ENCODE measurements at places on chromosomes 16 and 17.

- DNase-seq, result no peak
Measured at GRCh38 chr17:80791758-80792284, 199.8 kb upstream of the CHMP6 start.

DNA sequence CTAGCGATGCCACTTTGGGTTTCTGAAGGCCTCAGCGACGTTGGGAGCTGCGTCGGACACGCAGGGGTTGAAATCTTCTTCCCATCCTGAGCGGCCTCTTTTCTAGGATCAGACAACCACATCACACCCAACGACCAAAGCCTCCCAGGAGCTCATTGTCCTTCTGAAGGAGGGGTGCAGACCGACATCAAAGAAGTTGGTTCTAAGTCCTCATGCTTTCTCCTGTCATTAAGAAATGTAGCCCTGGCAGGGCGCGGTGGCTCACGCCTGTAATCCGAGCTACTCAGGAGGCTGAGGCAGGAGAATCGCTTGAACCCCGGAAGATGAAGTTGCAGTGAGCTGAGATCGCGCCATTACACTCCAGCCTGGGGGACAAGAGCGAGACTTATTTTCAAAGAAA is 1681.9 kb downstream of the TP53TG3F start:
- no peak for DNase-seq

DNA sequence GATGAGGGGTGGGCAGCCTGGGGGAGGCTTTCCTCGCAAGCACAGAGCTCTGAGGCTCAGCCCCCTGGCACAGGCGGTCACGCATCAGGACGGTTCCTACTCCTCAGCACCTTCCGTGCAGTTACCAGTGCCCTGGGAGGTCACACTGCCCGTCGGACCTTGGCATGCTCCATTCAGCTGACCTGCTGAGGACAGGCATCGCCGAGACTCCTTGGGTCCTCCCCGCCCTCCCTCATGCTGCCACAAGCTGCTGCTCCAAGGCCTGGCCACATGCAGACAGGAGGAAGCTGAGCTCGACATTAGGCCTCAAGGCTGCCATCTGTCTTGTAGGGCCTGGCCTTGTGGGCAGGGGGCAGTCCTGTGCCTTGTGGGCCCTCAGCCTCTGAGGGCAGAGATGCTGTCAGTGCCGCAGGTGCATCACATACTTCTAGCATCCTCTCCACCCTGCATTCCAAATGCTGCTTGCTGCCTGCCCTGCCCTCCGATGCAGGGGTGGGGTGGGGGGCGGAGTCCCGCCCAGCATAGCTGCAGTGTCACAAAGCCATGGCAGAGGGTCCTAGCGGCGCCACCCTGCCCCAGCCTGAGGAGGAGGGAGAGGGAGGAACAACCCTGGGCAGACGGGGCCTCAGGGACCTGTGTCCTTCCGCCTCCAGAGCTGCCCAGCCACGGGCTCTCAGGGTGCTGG is 9.3 kb downstream of the C16orf90 start:
- no peak for DNase-seq

DNA sequence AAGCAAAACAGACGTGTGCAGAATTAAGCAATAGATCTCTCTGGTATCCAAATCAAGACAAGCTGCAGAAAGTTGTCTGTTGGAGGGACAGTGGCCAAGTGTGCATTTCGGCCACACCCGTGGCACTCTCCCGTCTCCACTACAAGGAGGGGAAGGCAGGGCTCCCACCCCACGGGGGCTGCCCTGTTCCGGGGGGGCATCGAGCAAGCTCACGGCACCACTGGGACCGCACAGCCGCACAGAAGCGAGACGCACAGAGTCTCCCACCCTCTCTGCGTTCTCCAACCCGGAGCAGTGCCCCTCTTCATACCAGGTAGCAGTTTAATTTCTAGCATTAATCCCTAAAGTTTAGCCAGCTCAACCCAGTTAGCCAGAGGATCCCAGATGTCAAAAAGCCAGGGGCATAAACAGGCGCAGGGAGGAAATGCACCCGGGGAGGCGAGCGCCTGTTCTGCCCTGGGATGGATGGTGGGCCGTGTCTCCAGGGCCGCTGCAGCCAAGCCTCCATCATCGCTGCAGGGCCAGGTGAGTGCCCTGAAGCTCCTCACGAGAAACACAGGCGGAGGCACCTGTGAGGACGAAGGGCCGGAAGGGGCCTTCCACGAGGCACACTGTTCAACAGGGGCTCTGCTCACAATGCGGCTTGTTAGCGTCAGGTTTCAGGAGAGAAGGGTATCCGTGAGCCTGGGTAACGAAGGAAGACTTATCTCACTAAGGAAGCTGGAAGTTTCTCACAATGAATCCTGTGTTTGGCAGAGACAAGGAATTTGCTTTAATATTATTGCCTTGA is 42.1 kb upstream of the METRNL start:
- no peak for DNase-seq

DNA sequence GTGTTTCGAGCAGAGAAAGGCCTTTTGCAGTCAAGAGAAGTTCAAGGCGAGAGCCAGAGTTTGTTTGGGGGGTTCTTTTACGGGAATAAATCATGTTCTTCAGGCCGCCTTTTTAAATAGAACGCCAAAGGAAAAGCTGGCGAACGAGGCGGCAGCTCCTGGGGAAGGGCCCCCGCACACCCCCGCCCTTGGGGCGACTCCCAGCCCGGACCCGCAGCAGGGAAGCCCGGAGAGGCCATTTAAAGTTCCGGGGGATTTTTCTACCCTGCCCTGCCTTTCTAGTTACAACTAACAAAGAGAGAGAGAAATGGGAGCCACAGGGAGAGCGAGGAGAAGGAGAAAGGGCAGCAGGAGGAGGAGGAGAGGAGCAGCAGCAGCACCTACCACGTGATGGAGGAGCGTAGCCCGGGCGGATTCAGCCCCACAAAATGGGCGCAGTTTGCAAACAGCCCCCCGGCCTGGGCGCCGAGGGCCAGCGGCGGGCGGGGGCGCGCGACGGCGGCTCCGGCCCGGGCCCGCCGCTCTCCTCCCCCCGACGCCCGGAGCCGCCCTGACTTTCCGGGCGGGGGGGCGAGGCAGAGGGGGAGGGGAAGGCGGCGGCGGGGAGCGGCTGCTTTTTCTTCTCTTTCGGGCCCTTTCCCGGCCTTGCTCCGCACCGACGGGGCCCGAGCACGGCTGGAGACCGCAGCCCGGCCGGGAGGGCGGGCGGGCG is 634 bp downstream of the KANSL1 start:
- DNase-seq, result peak; percentile 80

- DNase-seq, result no peak
Measured at GRCh38 chr17:28992625-28993600, 12.9 kb downstream of the SEZ6 start.

Measured in NCI-H510A treated with DMSO at 0.1 percent for 48 hours (cell line).